GM20000 (cell line): ENCODE measurements at places on chromosomes 1 and 21.
A peak's percentile ranks its signal among the peaks of the same experiment; 100 is the strongest.

- peak; percentile 28 for DNase-seq
Observed at GRCh38 chr1:207309745-207310273, 11.7 kb upstream of the CD55 start.

GRCh38 chr1:63777286-63777685 is 3.5 kb downstream of the ROR1 start:
- DNase-seq: no peak

- no peak for DNase-seq
Observed at GRCh38 chr1:41319106-41319755, 42.0 kb upstream of the FOXO6 start.

GRCh38 chr1:198723127-198723526 is 84.3 kb downstream of the PTPRC start:
- DNase-seq: no peak

DNA sequence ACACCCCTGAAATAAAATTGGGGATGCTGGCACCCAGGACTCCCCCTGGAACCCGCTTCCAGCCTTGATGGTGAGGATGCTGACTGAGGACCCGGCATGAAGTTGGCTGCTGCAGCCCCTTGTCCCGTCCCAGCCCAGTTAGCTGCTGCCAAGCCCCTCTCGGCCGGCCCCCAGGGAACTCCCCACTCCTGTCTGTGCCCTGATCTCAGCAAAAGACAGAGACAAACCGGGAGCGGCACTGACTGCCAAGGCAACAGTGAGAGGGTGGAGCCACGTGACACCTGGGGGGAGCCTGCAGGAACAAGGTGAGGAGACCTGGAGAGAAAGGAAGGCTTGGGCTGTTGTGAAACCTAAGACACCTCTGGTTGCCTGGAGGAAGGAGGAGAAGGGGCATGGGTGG is 24.7 kb downstream of the CASZ1 start:
- DNase-seq: no peak

GRCh38 chr1:207648334-207649209 is 3.6 kb downstream of the CR1L start:
- no peak for DNase-seq

DNA sequence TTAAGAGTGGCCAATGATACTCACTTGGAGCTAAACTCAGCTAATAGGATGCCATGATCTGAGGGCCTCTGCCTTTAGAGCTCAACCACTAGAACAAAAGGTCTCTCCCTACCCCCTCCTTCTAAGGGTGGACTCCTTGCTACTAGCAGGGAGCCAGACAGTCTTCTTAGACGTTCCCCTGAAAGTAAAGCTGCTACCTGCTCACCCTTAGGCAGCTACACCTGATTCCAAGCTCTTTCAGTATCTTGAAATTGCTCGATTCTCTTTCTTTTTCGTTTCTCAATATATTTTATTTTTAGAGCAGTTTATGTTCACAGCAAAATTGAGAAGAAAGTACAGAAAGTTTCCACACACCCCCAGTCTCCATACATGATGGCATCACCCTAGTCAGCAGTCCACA is 112.6 kb upstream of the KCNJ15 start:
- DNase-seq: no peak

DNA sequence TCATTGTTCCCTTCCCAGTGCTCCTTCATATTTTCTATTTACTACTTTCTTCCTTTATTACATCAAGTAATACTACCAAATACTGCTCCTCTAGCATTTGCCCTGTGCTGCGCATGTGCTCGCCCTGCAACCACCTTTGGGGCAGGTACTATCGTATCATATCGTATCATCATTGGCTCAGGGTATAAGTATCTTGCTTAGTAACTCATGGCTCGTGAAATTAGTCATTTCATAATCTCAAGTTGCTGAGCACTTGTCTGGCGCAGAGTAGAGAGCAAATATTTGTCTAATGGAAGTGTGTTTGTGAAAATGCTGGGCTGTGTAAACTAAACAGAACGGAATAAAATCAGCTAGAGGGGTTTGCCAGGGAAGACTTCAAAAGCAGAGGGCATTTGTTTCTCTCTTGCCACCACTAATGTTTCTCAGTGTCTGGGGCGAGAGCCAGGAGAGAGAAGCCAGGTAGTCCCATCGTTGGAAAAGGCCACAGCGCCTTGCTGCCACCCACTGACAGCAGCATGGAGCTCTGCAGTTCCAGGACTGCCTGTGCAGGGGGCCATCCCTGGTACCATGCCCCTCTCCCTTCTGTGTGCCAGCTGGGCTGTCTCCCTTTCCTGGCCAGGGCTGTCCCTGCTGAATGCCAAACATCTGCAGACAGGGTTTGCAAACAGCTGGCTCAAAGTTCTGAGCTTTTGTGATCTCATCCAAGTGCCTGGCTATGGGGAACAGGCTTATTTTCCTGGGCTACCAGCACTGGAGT is 20.0 kb upstream of the CPT2 start:
- no peak for DNase-seq

DNA sequence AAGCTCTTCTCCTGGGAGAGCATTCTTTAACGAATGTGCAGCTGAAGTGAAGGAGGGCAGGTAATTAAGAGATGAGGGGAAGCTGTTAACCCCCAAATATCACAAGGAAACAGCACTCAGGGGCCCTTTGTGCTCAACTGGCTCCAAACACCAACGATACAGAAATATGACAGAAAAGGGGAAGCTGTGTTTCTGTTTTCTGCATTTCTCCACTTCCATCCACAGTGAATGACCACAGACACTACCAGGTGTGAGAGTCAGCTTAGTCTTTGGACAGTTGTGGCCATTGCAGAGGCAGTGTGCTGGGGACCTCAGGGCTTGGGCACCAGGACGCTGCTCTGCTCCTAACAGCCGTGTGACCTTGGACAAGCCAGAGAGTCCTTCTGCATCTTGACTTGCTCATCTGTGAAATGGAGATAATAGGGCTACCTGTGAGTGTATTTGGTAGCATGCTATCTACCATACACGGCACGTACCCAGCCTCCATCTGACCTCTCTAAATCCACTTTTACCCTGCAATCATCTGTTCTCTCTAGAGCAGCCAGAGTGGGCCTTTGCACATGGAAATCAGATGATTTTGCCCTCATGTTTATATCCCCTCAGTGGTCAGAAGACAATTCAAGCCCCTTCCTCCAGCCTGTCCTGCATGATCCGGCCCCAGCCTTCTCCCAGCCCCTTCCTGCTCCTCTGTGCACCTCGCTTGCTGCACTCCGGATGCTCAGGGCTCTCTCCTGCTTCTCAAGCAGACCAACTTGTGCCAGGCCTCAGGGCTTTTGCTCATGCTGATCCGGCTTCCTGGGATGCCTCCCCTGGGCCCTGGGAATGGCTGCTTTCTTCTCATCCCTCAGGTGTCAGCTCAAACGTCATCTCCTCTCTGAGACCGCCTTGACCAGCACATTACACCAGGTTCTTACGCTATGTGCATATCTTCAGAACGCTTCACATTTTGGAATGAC is 4.7 kb upstream of the TINAGL1 start:
- DNase-seq: peak; percentile 44

DNA sequence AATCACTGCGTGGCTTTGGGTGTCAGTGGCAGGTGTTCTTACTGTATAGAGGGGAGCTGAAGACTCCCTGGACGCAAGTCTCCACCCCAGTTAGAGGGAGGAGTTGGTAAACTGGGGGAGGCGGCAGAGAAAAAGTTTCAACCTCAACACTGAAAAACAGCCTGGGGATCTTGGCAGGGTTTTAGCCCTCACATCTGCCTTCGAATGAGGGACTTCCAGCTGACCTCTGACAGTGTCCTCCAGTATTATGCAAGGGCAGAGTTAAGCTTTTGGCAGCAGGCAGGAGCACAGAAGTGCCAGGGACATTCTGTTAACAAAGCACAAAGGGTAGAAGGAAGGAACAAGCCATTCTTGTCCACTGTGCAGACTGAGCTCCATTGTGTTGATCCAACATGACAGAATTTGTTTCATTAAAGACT is 41.2 kb upstream of the RAB4A start:
- DNase-seq: no peak

DNA sequence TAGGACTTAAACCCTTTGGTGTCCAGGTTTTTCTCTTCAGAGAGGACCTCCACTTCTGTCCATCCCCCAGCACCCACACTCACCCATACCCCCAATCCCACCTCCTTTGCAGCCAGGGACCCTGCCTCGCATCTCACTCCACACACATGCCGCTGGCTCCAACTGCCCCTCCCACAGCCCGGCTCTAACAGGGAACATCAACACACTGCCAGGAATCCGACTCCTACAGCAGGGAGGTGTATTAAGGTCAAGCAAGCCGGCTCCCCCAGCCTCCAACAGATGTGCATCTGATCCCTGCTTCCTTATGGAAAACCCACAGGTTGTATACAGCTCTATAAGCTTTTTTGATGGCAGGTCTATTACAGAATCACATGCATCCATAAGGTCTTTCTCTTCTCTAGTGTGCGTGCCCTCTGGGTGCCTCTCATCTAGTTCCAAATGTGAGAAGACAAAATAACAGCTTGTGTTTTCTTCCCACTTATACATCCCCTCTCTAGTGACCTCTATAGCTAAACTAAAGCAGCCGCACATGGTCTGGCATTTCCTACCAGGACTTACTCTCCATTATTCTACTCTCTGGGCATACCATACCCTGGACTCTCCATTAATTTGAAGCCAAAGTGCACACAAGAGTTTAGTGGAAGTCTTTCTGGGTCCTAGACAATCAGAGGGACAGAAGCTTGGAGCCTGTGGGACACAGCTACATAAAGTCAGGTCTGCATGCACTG is 16.3 kb downstream of the PIK3C2B start:
- no peak for DNase-seq

GRCh38 chr1:170698301-170699275 is 34.7 kb downstream of the PRRX1 start:
- no peak for DNase-seq

DNA sequence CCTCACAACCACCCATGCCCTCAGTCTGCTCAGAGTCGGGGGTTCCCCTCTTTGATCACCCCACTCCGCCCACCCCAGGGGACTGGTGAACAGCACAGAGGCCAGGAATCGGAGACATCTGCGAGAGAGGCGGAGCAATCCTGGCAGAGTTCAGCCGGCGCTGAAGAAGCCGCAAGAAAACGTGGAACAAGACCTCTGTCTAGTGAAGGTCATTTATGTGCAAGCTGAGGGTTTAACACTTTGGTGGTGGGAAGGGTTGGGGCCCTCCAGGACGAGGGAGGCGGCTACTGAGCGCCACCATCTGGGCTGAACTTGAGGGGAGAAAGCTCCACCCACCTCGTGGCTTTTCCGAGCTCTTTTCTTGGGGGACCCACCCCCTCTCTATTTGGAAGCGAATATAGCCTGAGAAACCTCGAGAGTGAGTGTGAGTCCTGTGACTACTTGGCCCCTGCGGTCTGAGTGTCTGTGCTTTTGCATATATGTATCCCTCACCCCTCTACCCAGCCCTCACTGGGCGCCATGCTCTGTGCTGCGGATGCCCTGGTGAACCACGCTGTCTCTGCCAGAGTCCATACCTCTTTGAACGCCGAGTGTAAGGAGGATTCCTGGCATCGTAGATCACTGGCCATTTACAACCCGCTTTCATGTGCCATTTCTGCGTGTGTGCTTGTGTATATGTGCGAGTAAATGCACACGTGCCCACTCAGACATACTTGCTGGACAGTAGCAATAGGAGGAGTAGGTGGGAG is 1.2 kb upstream of the EPHA10 start:
- DNase-seq: no peak

- DNase-seq: peak; percentile 10
Observed at GRCh38 chr1:110620250-110620615, 14.1 kb upstream of the KCNA2 start.

- DNase-seq: no peak
Observed at GRCh38 chr1:66182551-66183178, 351.3 kb upstream of the SGIP1 start.

- DNase-seq: peak; percentile 34
Observed at GRCh38 chr1:42259059-42259738, 75.8 kb downstream of the FOXJ3 start.

- no peak for DNase-seq
Observed at GRCh38 chr1:31154000-31154631, 85.6 kb downstream of the NKAIN1 start.

GRCh38 chr1:211349741-211350140 is 23.1 kb downstream of the TRAF5 start:
- no peak for DNase-seq

DNA sequence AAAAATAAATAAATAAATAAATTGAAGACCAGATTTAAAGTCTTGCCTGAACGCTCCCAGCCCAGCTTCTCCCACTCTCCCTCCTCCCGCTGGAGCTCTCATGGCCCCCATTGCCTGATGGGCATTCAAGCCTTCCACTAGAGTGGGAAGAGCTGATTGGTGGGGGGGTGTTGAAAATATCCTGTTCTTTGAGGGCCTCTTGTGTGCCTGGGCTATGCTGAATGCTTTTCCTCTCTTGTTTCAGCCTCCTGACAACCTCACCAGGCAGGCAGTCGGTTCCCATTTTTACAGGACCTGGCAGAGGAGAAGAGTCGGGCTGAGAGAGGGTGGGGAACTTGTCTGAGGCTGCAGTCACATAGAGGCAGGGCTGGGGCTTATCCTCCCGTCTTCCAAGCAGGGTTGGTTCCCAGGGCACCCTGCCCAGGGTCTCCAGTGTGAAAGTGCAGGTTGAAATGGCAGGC is 59.2 kb upstream of the SSBP3 start:
- DNase-seq: no peak

- DNase-seq: no peak
Observed at GRCh38 chr1:45913731-45914501, 110.5 kb downstream of the MAST2 start.

- DNase-seq: peak; percentile 27
Observed at GRCh38 chr1:212749821-212750535, 41.6 kb downstream of the NSL1 start.

GRCh38 chr1:187577610-187578009 is 748.9 kb downstream of the PLA2G4A start:
- no peak for DNase-seq

DNA sequence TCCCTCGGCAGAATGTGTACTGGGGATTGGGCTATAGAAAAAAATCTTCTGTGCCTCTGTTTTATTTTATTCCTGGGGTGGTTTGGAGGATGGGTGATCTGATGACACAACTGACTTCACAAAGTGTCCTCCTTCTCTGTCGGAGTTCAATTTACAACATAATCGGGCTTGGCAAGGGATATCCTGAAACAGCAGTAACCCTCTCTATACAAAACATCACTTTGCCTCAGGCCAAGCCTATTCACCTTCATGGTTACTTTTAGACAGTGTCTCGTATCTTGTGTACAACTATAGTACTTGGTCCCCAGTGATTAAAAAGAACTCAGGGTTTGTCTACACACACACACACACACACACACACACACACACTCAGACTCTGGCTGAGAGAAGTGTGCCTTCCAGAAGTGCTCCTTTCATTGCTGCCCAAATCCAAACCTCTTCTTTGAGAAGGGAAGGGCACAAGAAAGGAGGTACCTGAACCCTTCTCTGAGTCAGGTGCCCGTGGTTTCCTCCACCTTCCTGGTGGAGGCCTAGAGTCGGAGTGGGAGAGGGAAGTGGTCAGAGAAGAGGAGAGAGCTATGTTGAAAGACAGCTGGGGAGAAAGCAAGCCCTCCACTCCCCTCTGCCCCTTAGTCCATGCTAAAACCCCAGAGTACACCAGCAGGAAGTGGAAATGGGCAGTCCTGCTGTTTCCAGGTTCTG is 62.4 kb upstream of the POU2F1 start:
- DNase-seq: no peak

GRCh38 chr1:13901597-13901996 is 201.6 kb downstream of the PRDM2 start:
- no peak for DNase-seq
